ENCODE measurements at places on chromosomes 7 and 10.
A peak's percentile ranks its signal among the peaks of the same experiment; 100 is the strongest.

DNA sequence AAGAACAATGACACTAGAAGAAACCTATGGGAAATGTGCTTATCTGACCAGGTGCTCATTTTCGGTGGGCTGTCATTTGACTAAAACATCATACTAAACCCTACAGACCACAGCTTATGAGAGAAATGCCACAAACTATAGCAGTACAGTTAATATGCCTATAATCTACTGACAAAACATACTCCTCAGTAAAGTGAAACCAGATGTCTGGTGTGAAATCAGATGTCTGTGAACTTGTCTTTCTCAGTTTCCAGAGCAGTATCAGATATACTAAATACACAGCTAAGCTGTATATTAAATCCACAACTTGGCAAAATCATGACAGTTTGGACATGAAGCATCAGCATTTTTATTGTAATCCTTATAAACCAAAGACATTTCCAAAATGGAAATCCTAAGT, 3.3 kb downstream of the IMMP2L start:
- no peak for DNase-seq

- no peak for DNase-seq
These were observed 71.6 kb upstream of the C1GALT1 start for GRCh38 chr7:7110706-7111105.

DNA sequence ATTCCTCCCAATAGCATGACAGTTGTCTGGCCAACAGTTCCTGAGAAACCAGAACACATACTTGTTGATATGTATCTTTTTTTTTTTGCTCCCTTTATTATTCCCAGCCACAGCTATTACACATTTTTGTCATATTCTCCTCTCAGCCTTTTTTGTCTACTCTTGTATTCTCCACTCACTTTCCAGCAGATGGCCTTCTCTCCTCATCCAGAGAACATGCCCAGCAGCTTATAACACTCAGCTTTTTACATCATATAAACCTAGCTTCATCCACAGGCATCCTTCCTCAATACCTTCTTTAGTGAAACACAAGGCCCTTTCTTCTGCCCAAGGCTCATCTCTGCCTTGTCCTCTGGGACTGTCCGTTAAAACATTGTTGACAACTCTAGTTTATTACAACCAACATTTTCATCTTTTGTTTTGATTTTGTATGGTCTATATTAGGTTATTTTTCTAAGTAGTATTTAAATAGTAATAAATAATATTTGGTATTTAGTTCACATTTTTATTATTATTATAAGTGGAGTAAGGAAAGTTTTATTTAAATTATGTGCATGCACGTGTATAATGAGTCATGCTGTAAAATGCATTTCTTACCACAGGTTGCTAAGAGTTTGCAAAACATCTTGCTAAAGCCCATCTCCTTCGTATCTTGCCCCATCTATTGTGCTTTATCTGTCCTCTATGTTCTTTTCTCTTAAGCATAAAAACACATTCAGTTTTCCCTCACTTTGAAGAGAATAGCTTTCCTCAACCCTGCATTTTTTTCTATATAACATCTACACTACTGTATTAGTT, 101.5 kb downstream of the ORC5 start:
- DNase-seq: no peak

- DNase-seq: no peak
These were observed 101.2 kb upstream of the EFCAB10 start for GRCh38 chr7:105682341-105683060.

- no peak for DNase-seq
These were observed 20.8 kb upstream of the ZNF862 start for GRCh38 chr7:149817301-149817771.

GRCh38 chr7:132030883-132031282, 474.5 kb upstream of the PODXL start:
- DNase-seq: no peak

GRCh38 chr10:63266391-63267316, 133.5 kb downstream of the NRBF2 start:
- DNase-seq: no peak

DNA sequence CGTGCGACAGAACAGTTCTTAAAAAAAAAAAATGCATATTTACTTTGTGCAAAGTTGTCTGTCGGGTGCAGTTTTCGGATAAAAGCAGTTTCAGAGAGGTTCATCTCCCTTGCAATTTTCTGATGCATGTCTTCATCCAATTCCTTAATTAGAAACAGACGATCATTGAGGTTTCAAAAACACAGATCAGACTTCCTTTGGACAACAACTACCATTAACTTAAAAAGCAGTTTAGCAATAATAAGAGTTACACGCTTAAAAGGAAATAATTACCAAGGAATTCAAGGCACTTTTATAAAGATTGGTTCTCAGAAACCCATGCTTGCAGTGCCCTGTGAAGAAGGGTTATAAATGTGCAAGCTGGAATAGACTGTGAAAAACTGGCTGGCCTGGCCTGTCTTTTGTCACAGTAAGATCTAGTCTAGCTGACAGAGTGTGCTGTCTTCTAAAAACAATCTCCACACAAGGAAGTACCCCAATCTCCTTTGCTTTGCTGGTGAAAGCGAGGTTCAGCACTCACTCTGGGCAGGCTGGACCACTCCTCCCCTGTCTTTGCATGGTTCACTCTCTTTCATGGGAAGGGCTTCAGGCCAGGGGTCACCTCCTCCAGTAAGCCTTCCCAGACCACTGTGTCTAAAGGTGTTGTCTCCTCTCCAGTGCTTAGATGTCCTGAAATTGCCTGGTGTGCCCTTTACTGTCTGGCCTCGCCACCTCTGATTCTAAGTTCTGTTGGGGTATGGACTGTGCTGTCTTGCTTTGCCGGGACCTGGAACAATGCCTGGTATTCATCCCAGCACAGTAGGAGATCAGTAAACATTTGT, 34.8 kb upstream of the HNRNPH3 start:
- DNase-seq: no peak

- no peak for DNase-seq
These were observed 108.1 kb upstream of the IGFBP3 start for GRCh38 chr7:46029111-46029704.

GRCh38 chr10:63456437-63457210, 9.2 kb downstream of the JMJD1C start:
- no peak for DNase-seq

GRCh38 chr10:117946525-117947070, 100.1 kb downstream of the RAB11FIP2 start:
- DNase-seq: no peak

- DNase-seq: no peak
These were observed 304.1 kb downstream of the AGMO start for GRCh38 chr7:15257689-15258088.

DNA sequence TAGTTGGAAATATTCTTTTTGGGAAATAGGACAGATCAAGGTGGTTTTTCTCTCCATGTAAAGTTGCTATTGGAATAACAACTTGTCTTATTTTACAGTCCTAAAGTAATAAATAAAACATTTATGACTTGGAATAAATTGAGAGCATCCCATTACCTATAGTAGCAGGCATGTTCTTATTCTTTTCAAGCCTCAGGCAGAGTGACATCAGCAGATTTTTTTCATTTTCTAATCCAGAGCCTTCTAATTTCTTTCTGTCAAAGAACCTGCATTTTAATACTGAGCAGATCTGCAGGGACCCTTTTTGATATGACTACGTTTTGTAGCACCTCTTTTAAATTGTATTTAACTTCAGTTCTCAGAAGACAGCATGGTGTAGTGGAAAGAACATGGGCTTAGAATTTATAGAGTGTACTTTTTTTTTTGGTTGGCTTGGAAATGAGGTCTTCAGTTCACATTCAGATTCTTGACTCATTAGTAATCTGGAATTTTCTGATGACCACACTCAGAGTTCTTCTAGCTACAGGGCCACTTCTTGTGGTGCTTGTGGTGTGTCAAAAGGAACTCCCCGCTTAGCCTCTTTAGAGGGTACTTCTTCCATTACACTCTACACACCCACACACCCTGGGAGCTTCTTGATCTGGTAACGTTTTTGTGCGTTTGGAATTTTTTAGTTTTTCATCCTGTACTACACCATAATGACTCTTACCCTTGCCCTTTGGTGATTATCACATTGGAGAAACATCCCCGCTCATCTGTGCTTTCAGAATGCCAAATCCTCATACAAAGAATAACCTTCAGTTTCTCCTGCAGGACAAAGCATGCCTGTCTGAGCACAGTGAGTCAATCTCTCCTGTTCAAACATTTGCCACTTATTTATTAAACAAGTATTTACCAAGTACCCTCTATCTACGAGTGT, 34.6 kb downstream of the AGK start:
- DNase-seq: no peak

DNA sequence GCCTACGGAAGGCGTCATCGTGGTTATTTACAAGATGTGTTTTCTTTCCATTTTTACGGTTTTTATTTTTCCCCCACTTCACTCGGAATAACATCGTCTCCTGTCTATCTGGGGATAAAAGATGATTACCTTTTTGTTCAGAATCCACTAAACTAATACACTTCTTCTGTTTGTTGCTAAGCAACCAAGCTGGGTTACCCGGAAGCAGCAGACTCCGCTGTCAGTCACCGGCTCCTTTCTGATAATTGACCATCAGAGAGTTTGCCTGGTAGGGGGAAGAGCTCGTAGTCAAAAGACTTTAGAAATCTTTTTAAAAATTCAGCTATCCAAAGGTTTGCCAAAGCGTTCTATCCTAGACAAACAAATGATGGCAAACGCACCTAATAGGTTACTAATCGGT, 75.0 kb upstream of the SFMBT2 start:
- no peak for DNase-seq

GRCh38 chr7:30240106-30240800, 44.1 kb upstream of the ZNRF2 start:
- no peak for DNase-seq

GRCh38 chr7:44637788-44638594, 31.6 kb downstream of the OGDH start:
- peak; percentile 79 for DNase-seq

DNA sequence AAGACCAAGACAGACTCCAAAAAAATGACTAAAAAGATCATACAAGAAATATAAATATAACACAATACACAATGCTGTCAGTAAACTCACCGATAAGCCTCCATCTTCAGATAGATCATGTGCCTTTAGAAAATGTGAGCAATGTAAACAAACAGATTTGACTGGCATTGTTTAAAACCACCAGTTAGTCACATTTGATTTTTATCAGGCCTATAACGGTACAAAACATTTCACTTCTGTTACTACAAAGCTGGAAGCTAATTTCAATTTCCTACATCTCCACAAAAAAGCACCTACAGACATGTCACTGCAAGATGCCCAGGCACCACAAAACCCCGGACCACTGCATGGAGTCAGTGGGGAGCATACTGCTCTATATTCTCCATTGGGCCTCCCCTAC, 18.9 kb downstream of the SGMS1 start:
- DNase-seq: peak; percentile 14

DNA sequence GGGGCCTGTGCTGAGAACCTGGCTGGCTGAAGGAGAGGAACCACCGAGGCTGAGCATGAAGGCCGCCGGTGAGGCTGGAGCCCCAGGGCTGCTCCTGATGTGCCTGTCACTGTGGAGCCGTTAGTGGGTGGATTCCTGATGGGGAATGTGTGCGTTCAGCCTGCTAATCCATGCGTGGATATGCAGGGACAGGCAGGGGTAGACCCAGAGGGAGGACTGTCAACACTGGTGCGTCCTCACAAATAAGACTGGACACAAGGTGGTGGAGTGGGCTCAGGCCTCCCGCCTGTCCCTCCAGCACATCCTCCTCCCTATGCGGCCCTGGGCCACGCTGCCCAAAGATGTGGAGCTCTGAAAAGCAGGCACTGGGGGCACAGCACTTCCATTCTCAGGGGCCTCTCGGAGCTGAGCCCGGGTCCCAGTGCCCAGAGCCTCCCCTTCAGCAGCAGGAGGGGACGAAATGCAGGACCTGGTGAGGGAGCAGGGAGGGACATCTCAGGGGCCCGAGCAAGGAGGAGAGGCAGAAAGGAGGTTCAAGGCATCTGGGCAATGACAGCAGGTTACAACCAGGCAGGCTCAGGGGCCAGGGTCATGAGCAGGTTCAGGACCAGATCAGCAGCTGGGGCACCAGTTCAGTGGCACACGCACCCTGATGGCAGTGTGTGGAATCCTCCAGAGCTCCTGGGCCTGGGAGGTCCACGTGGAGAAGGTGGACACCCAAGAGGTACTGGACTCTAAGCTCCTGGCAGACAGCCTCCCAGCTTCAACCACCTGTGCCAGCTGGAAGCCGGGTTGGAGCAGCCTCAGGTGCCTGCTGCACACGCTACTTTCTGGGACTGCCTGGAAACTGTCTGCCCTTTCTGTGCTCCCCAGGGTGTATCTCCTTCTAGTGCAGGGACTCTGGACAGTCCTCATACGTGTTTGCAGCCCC, 33.5 kb upstream of the ANTXRL start:
- no peak for DNase-seq

- DNase-seq: no peak
These were observed 149.2 kb upstream of the GHITM start for GRCh38 chr10:83990126-83990525.

DNA sequence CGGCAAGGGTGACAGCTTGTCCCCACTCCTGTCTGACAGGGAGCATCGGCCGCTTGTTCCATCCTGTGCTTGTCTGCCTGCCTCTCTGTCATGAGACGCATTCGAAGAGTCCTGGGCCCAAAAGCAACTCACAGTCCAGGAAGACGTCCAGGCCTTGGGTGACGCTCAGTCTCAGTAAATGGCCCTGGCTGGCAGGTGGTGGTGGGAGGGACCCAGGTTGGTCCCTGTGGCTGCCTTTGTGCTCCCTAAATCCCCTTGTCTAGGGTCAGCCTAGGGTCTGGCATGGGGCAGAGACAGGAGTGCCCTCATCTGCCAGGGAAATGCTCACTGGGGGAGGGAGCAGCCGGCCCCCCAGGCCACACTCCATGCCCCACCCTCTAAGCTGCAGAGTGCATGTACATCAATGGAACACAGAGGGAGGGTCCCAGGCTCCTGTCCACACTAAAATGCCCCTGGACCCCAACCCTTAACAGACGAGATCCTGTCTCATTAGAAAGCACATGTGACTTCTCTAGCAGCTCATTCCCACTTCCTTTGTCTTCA, 295.2 kb upstream of the ZNF32 start:
- no peak for DNase-seq

DNA sequence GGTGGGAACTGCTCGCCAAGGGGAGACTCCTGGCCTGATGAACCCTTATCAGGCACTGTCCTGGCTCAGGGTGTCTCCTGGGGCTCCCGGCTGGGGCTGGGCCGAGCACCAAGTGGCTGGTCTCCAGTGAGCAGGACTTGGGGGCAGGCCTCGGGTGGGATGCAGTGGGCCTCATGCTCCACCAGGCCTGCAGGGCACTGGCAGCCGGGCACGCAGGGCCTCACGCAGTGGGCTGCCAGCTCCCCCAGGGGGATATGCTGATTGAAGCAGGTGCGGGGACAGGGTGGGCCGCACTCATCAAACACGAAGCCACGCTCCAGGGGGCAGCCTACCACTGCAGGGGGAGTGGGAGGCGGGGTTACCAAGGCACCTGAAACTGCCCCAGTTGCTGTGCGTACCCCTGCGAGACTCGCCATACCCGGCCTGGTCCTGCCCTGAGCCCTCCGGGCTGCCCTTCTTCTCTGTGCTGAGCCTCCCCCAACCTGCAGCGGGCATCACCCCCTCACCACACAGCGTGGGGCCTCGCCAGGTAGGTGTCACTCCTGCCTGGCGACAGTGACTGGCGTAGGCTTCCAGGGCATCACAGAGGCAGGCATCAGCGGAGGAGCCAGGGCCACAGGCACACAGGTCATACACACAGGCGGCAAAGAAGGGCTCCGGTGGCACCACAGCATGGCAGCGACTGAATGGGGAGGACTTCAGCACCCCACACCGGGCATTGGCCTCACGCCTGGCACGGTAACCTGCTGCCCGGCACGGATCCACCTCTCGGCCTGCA, 14.5 kb downstream of the ATP6V1F start:
- DNase-seq: no peak

Data from CD4-positive, alpha-beta T cell treated with Interleukin-6 for 4 hours (primary cell).